Activated T-cell treated with anti-CD3 and anti-CD28 coated beads, Interleukin-2, amount 50 U/mL, for 72 hours (primary cell): ENCODE measurements at places on chromosomes 5 and 9. TPM values are rescaled to one million over a fixed set of nuclear protein-coding genes. Genes with fewer than 3 reads are reported as not detected.

Gene CCDC180
- total RNA-seq, result 6.2 TPM

Gene SPAAR
- total RNA-seq, result not detected

Gene CERCAM
- total RNA-seq, result 5.9 TPM

Gene LCN12
- total RNA-seq, result 1.4 TPM

Gene GNAQ
- 22.7 TPM for total RNA-seq

Gene PCDHB8
- not detected for total RNA-seq

Gene DNAJC21
- 77.3 TPM for total RNA-seq

Gene PCAT7
- total RNA-seq, result not detected

Gene DRD1
- total RNA-seq, result not detected

Gene SUSD3
- total RNA-seq, result 53.1 TPM

Gene TMEM232
- total RNA-seq, result 3.1 TPM

Gene CORO2A
- 11.0 TPM for total RNA-seq

Gene POMT1
- 47.3 TPM for total RNA-seq

Gene CLK4
- total RNA-seq, result 35.2 TPM

Gene SLC36A1
- total RNA-seq, result 5.8 TPM

Gene CA9
- total RNA-seq, result 0.65 TPM

Gene ADAMTS2
- not detected for total RNA-seq

Gene HEXB
- total RNA-seq, result 45.8 TPM

Gene PSIP1
- total RNA-seq, result 165 TPM

Gene CCDC192
- not detected for total RNA-seq

Gene ZBTB26
- 11.0 TPM for total RNA-seq

Gene OLFML2A
- not detected for total RNA-seq

Gene PCDHGA2
- total RNA-seq, result 0.07 TPM

Gene NNT
- 121 TPM for total RNA-seq

Gene CD74
- 363 TPM for total RNA-seq

Gene F2R
- total RNA-seq, result 10.6 TPM

Gene PCDHGA6
- 0.16 TPM for total RNA-seq

Gene GDNF
- not detected for total RNA-seq

Gene TMC1
- not detected for total RNA-seq

Gene PDZD2
- 0.02 TPM for total RNA-seq

Gene AHRR
- total RNA-seq, result 82.2 TPM
